ENCODE measurements at places on chromosomes 13 and 19.

DNA sequence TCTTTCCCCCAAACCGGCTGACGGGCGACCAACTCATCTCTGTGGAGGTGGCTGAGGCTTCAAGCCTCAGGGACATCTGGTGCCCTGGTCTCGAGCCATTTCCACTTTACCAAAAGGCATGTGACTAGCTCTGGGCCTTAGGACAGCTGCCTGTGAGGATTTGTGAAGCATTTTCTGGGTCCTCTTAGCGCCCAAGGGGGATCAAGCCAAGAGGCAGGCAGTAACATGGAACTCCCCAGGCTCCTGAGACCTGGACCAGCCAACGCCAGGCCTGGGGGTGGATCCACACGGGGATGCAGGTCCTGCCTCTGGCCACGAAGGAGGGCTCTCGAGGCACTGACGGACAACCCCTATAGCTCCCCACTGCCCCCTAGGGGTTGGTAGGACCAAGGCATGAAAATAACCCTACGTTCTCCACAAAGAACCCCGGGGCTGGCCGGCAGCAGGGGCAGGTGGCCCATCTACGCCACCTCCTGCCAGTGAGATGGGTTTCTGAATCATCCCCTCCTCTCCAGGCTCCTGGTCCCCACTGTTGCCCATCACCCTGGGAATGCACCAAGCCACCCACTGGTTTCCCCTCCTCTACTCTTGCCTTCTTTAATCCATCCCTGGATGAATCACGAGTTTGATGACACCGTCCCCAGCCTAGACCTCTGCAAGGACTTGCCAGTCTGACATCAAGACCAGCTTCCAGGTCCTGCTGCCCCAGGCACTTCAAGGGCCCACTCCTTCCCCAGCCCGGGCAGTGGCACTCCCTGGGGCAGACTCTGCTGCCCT lies 7.0 kb upstream of the MYDGF start:
- no peak for DNase-seq

GRCh38 chr13:34863360-34864135 lies 78.5 kb upstream of the NBEA start:
- no peak for DNase-seq

DNA sequence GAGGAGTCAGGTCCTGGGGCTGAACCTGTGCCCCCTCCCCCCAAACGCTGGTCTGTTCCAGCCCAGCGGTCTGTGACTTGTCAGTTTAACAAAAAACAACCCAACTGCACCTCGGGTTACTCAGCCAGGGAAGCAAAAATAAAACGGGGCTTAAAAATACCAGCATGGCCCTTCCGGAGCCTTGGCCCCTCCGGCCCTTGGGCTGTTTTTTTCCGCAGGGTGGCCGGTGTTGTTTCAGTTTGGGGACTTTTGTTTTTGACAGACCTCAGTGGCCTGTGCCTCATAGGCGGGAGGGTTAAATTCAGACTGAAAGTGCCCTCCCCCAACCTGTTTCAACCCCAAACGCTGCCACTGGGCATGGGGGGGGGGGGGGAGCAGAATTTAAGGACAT lies 4.0 kb downstream of the TCF3 start:
- no peak for DNase-seq

DNA sequence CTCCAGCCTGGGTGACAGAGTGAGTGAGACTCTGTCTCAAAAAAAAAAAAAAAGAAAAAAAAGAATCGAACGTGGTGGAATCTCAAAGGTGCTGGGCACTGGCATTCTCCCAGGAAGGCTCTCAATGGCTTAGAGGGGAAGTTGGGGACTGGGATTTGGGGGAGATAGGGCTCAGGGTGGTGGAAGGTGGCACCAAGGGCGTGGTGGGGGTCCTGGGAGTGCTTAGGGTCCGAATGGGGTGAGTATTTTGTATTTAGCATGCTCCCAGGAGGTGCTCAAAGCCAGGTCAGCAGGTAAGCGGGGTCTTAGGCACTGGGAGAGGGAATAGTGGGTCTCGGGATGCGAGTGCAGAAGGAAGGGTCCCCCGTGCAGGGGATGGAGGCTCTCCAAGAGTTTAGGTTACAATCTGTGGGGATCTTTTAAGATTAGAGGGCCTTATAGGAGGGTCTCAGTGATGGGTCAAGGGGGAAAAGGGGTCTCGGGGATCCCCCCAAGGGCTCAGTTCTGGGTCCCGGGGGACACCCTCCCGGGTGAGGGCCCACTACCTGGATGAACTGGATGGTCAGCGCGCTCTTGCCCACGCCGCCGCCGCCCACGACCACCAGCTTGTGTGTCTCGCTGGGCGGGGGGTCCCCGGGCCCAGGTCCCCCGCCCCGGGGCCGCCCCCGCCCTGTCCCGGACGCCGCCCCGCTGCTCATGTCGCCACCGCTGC lies 386 bp downstream of the RRAS start:
- DNase-seq, result no peak

DNA sequence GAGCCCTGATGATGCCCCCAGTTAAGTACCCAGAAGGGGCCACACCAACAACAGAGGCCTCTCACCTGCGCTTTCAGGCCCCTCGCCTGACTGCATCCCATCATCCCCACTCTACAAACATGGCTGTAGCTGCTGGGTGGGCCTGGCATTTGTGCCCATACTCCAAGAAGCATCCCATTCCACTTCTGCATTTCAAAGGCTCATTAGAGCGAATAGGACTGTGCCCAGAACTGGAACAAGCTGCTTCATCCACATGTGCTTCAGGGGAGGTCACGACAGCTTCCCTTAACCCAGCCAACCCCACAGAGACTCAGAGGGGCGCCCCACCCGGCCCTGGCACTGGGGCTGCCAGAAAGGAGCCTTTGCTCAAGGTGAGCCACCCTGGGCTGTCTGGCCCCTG lies 156.9 kb downstream of the SIPA1L3 start:
- DNase-seq, result no peak

- DNase-seq, result no peak
Observed at GRCh38 chr13:53054569-53054968, 26.0 kb downstream of the OLFM4 start.
